Cardiac atrium fibroblast (primary cell): ENCODE measurements at places on chromosomes 2 and 18. TPM values are rescaled to one million over a fixed set of nuclear protein-coding genes. Genes with fewer than 3 reads are reported as not detected.

Gene CFAP210
- not detected in 2 replicates for total RNA-seq

Gene SETBP1
- 1.4 and 2.3 TPM in 2 replicates for total RNA-seq

Gene ALPI
- total RNA-seq, result not detected in 2 replicates

Gene NGEF
- total RNA-seq, result 0.32 and 0.72 TPM in 2 replicates

Gene PROM2
- total RNA-seq, result under 0.01 TPM in 1 of 2 replicates, not detected in the other

Gene DAW1
- total RNA-seq, result 8.7 and 9.6 TPM in 2 replicates
